ENCODE measurements at places on chromosomes 13 and 19.

DNA sequence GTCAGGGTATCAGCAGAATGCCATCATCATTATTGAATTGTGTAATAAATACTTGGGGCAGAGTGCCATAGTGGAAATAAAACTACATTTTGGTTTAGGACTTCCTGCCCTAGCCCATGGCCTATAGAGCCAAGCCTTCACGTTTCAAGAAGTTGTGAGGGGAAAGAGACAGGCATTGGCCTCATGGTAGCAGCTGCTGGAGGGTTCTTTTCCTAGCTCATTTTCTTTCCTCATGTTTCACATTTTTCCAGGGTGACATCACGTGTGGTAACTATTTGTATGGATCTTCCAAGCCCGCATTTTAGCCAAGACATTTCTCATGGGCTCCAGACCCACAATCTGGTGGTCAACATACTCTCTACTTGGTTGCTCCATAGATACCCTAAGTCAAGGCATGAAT is 80.4 kb downstream of the LRCH1 start:
- no peak for DNase-seq

DNA sequence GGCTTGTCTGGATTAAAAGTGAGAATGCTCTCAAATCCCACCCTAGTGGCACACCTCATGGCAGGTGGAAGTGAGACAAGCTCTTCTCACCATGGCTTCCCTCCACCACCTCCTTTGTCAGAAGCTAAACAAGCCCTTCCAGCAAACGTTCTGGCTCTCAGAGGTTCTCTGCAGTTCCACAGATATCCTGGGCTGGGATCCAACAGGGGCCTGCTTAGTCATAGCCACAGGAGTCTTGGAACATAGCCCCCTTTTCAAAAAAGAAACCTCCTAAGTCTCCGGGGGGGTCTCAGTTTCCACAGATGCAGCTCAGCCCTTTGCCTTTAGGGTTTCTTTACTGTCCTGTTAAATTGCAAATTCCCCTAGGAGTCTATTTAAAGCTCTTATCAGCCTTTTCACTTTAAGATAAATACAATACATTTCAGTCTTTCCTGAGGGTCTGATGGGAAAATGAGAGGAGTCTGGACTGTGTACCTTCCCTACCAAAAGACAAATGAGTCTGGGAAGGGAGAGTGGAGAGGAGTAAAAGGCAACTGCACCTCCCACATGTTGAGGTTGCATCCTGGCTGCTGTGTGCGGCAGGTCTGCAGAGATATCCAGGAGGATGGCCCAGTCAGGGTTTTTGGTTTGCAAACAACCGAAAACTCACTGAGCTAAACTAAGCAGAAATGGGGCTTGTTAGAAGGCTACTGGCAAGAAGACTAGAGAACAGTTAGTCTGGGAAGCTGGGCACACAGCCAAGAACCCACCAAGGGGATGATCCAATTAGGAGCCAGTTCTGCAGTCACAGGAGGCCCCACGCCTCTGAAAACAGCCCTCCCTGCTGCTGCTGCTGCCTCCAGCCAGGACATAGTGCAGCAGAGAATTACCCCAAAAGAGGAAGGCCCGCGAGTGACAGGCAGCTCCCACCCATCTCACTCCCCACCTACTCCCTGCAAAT is 41.4 kb upstream of the SERP2 start:
- DNase-seq, result peak; percentile 95

- DNase-seq, result no peak
Observed at GRCh38 chr19:1290703-1291651, 5.3 kb downstream of the EFNA2 start.

DNA sequence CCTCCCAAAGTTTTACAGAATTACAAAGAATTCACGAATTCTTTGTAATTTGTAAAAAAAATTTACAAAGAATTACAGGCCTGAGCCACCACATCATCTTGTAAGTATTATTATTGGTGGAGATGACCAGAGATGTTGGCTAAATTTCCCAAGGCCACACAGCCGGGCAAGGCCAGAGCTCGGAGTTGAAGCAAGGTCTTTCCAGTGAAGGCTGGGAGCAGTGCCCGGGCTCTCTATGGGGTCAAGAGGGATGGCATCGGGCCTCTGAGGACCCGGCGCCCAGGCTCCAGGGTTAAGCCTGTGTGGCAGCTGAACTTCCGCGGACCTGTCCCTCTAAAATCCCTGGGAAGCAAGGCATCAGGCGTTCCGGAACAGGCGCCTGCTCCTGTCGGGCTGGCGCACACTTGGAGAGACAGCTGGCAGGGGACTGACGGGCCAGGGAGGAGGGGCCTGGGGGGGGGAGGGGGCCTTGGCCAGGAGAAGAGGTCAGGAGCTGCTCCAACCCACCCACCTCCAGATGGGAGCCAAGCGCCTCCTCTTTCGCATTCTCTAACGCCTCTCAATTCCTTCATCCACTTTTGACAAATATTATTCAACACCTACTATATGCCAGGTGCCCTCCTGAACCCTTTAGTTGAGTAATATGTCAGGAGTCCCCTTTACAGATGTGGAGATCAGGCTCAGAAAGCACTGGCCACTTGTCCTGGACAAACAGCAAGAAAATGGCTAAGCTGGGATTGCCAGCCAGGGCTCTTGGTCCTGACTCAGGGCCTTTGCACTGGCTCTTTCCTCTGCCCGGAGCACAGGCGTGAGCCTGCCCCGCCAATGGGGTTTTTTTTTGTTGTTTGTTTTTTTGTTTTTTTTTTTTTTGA is 36.8 kb upstream of the SEMA6B start:
- DNase-seq, result no peak

GRCh38 chr13:24232037-24232436 is 71.5 kb downstream of the SPATA13 start:
- DNase-seq, result no peak

GRCh38 chr19:34282611-34283519 is 28.5 kb downstream of the GARRE1 start:
- DNase-seq, result no peak

DNA sequence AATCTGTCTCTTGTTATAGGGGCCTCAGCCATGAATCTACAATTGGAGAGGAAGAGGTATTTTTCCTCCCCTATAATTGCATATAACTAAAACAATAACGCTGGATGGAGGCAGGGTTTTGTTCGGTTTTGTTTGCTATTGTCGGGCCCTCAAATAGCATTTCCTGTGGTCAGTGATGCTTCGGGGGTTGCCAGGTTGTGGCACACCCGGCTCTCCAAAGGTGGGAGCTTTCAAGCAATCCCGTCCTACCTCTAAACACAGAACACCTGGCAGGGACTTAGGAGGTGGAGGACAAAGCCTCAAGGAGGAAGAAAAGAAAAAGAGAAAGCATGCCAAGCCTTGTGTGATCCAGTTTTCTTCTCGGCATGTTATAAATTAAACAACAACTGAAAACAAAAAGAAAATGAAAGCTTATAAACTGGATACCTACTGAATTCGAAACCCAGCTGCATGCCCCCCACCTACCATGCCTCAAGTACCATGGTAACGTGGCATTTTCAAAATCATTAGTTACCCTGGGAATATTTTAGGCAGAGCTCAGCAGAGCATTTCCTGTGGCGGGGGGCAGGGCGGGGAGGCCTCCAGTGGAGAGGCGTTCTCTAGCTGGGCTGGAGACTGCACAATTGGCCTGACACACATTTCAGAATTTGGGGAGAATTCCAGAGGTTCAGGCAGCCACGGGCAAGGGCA is 213.8 kb downstream of the DCLK1 start:
- no peak for DNase-seq

DNA sequence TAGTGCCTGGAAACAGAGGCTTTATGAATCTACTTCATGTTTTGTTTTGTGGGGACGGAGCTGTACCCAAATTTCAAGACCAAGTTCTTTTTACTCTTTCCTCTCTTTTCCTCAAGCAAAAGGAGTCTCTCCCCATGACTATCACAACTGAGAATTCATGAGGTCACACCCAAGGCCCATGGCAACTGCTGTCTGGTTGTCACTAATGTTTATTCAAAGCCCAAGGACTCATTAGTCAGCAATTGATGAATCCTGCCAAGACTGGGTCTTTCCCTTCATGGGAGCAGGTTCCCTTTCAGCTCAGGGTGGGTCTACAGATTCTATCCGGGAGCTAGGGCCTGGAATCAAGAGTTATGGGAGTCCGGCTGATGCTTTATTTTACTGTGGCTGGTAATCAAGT is 441.5 kb upstream of the PCDH20 start:
- DNase-seq, result no peak

GRCh38 chr13:30569901-30570576 is 47.7 kb upstream of the USPL1 start:
- DNase-seq, result no peak

GRCh38 chr13:79626924-79627323 is 146.0 kb downstream of the NDFIP2 start:
- DNase-seq, result no peak

DNA sequence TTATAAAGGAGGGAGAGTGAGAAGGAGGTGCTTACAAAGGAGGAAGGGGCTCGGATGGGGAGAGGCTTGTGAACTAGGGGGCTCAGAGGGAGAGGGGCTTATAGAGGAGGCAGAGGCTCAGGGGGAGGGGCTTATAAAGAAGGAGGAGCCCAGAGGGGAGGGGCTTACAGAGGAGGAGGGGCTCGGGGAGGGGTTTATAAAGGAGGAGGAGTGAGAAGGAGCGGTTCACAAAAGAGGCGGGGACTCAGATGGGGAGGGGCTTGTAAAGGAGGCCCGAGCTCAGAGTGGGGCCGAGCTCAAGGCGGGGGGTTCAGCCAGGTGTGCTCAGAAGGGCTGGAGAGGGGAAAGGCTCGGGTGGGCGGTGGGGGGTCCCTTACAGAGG is 500 bp downstream of the SMIM24 start:
- DNase-seq, result no peak

DNA sequence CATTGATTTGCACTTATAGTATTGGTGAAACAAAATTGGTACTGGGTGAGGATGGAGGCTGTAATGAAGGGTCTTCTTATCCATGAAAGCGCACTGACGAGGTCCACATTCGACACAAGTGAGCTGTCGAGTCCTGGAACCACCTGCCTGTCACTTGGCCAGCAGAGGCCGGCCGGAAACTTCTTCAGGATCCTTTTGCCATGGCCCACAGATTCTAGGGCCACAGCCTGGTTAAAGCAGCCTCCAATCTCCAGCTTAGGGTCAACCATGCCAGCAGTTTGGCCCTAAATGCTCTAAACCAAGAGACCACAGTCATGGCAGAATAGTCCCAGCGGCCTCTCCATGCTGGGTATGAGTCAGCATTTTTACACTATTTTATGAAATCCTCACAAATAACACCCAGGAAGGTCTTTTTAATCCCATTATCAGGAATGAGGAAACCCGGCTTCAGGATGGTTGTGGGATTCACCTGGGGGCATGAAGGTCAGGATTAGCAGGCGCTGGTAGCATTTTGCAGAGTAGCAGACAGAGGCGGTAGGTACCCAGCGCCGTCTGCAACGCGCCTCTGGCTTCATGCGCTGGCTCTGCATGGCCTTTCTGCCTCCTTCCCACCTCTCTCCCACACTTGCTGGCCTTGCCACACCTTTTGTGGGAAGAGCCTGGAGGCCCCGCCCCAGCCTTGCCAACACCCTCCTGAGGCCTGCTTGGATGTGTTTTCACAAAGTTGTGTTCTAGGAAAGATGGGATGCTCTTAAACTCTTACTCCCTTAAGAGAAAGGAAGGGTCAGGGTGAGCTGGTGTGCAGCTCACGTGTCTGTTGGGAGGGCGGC is 15.2 kb downstream of the GAS6 start:
- no peak for DNase-seq

GRCh38 chr19:47020132-47020805 is 632 bp downstream of the NPAS1 start:
- no peak for DNase-seq

DNA sequence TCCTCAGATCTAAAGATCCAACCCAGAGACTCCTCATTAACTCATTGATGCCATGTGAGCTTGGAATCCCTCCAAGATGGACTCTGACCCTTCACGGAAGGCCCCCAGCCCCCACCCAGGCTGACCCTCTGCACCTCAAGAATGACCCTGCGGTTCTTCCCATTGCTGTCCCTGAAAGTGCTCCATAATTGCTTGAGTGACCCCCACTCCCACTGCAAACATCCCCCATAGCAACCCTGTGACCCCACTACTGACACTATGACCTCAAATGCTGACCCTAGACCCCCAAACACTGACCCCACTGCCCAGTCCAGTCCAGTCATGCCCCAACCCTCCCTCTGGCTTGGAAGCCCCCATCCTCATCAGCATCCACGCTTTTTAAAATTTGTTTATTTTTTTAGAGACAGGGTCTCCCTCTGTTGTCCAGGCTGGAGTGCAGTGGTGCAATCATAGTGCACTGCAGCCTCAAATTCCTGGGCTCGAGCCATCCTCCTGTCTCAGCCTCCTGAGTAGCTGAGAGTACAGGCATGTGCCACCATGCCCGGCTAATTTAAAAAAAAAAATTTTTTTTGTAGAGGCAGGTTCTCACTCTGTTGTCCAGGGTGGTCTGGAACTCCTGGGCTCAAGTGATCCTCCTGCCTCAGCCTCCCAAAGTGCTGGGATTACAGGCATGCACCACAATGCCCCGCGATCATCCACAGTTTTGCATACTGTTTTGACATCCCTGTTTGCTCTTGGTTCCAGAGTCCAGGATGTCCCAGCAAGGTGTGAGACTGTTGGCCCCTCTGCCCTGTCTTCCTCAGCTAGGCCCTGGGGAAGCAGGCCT is 855 bp downstream of the LYL1 start:
- DNase-seq, result no peak

- DNase-seq, result no peak
Observed at GRCh38 chr19:28632371-28633080, 580.4 kb downstream of the UQCRFS1 start.

DNA sequence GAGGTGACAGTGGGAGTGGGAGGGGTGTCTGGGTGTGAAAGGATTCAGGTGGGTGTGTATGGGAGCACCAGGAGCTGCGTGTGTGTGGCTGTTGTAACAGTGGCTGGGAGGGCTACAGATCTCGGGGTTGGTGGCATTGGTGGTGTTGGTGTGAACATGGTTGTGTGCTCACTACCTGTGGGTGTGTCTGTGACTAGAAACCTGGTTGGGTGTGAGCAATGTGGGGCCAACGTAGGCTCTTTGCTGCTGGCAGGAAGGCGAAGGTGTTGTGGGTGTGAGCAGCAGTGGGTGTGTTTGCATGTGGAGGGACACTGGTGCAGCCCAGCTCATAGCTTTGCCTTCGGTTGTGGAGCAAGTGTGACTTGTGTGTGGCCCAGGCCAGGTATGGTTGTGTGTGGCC is 3.7 kb upstream of the NR2C2AP start:
- no peak for DNase-seq

DNA sequence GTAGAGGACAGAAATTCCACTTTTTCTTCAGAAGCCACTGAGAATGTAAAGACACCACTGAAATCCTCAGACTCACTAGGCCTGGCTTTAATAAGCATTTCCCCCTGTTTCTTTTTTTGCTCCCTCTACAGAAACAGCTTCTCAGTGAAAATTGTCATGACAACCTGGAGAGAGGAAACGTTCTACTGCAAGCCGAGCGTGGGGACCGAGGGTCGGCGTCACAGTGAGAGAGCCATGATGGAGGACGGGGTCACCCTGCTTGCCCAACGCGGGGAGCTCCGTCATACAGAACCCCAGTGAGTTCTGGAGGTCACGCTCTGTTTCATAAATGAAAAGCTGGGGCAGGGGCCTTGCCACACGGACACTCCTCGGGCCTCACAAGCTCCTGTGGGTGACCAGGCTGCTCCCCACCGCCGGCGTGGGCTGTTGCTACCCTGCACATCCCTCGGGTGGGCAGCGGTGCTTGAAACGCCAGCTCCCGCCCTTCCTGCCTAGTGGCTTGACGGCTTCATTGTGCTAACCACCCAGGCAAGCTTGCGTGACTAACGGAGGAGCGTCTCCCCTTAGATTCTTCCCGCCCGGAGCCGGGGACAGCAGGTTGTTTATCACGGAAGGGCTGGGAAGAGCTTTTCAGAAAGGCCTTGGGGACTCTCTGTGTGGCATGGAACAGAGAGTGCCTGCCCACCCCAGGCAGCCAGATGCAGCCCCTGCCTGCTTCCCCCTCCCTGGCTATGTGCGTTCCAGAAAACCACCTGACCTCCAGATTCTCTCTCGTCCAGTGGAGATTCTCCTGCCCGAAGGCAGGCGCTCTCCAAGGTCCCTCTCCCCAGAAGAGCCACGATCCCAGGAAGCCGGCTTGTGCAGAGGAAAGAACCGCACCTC is 153.6 kb downstream of the KATNAL1 start:
- DNase-seq, result no peak

All from Kasumi-1 (cell line).